ENCODE measurements at places on chromosomes 7 and 10.

DNA sequence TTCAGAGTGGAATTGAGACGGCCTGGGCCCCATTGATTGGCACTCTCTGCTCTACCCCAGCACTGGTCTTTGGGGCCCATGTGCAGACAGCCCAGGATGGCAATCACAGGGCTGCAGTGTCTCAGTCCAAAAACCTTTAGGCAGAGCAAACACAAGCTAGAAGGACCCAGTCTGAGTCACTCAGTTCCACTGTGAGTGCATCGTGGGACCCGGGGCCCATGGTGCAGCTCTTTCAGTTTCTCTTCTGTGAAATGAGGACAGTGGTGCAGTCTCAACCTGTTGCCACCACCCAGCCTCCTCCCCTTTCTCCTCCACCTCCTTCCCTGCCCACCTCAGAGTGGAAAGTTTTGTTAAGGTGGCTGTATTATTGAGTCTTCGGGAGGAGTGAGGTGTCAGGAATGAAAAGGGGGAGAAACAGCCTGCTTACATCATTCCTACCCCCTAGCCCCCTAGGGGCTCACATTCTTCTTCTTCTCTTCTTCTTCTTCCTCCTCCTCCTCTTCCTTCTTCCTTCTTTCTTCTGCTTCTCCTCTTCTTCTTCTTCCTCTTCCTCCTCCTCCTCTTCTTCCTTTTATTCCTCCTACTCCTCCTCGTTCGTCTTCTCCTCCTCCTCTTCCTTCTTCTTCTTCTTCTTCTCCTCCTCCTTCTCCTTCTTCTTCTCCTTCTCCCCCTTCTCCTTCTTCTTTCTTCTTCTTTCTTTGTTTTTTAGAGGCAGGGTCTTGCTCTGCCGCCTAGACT is 19.5 kb upstream of the CARD11 start:
- DNase-seq = no peak

DNA sequence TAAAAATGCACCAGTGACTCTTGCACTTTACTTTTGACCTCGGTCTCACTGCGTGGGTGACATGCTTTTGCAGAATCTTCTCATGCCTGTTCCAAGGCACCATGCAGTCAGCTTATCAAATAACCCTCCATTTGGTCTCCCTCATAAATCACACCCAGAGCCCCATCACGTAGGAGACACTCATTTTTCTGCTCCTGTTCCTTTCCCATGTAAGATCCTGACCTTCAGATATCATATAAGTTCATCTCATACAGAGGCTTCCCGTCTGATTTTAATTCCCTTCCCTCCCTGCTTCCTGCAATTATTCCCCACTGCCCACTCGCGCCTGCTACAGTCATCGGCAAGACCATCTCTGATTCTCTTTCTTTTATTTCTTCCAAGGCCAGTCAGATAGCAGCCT is 1226.3 kb upstream of the AUTS2 start:
- DNase-seq = no peak

GRCh38 chr7:55276572-55277295 is 88.4 kb upstream of the LANCL2 start:
- DNase-seq = no peak

DNA sequence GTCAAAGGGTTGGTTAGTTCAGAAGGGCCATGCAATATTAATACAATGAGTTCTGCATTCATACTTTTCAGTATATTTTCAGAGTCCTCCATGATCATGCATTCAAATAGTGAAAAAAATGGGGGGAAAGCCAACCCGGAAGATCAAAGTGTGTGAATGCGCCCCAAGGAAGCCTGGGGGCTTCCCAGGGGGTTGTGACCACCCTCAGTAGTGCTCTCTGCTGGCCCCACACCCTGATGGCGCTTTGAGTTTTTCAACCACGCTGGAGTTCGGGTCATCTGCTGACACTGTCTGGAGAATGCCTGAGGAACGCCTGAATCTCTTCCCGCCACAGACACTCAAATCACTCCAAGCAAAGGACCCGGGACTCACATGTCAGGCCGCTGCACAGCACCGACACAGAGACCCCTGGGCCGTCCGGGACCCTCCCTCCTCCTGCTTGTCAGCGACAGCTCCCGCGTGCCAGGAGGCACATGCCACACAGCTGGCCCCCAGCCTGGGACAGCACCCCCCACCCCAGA is 1.0 kb downstream of the TNS3 start:
- no peak for DNase-seq

- no peak for DNase-seq
Observed at GRCh38 chr7:107996072-107996882, 6.7 kb downstream of the LAMB1 start.

DNA sequence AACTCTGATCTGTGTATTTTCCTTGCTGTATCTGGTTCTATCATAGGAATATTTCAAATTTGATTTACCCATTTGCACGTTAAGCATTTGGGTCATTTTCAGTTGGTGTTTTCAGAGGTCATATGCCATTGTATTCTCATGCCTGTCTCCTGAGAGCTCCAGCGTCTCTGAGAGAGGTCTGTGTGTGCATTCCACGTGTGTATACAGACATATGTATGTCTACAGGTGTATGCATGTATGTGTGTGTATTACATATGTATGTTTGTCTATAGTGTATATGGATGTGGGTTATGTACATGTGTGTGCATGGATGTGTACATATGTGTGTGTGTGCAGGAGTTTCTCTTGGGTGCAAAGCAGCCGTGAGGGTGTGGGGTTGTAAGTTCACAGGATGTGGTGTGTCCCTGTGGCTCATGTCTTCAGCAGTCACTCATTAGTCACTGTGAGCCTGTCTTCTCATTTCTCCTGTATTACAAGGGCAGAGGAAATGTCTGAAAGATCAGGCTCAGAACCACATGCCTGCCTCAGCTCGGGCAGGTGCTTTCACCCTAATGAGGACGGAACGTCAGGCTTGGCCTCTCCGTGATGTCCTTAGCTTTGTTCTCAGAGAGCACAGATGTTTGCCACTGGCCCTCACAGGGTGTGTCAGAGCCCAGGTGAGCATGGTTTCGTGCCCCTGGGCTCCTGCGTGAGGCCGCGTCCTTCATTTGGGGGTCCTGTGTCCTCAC is 101.6 kb downstream of the NKX6-2 start:
- DNase-seq = peak; percentile 14

GRCh38 chr10:130080461-130080814 is 30.2 kb downstream of the C10orf143 start:
- DNase-seq = no peak

DNA sequence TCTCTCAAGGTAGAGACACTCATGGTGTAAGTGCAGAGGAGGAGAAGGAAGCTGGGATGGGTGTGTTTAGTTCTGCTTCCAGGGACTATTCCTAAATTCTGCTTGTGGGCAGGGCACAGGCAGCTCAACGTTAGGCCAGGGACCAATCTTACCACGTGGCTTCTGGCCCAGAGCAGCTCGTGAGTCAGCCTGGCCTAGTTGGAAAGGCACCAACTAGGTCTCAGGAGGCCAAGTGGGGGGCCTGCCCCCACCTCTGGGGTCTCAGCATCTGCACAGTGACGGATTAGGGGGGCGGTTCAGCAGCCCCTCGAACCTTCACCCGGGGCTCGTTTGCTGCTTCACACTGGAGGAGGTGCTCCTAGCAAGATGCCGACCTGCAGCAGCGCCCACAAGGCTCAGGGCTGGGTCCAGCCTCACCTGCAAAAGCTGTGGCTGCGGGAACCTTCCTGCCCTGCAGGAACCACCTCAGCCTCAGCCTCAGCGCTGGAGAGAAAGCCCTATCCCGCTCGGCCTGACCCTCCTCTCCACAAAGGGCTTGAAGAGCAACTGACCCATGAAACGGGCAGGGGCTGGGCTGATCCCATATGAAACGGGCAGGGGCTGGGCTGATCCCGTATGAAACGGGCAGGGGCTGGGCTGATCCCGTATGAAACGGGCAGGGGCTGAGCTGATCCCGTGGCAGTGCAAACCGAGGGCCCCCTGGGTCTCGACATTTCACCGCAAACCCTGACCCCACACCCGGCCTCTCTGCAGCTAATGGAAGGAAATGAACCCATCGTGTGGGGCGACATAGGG is 447.4 kb downstream of the DNAJB6 start:
- DNase-seq = no peak

GRCh38 chr10:82969405-82969804 is 1094.4 kb downstream of the NRG3 start:
- DNase-seq = no peak

- no peak for DNase-seq
Observed at GRCh38 chr10:22339761-22340328, 5.5 kb upstream of the SPAG6 start.

GRCh38 chr10:123909866-123910265 is 18.3 kb upstream of the CPXM2 start:
- DNase-seq = no peak

Data from HL-60 (cell line).